ENCODE measurements at places on chromosomes 16 and 17.

- no peak for DNase-seq
These were observed 47.9 kb downstream of the UBE2G1 start for GRCh38 chr17:4318596-4318995.

DNA sequence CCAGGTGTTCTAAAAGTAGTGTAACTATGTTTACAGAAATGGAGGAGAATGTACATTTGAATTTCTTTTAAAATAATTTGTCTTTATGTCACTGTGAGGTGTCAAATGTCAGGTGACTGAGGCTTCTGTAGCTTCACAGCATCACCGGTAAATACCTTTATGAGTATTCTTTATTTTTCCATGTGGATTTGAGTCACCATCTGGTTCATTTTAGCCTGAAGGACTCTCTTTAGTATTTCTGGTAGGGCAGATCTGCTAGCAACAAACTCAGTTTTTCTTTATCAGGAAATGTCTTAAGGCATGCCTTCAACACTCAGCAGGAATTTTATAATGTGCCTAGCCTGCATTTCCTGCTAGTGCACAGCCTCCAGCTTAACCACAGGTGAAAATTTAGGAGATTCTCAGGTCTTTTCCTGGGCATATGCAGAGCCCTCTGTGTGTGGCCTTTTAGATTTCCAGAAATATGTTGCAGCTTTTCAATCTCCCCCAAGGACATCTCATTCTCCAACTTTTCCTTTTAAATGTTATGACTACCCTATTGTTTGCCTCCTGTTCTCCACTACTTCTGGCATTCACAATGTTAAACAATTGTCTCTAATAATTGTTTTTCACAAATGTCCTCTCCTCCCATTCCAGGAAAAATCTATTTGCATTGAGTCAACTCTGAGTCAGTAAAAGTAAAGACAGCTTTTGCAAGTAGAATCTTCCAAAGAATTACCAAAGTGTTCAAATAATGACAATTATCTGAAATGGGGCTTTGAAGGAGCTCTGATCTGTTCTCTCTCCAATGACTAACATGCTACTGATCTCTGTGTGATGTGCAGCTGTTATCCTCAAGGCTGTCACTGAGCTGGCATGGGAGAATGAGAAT lies 239.4 kb upstream of the CPHXL start:
- no peak for DNase-seq

GRCh38 chr16:70715860-70716357 lies 30.1 kb upstream of the MTSS2 start:
- DNase-seq = no peak

DNA sequence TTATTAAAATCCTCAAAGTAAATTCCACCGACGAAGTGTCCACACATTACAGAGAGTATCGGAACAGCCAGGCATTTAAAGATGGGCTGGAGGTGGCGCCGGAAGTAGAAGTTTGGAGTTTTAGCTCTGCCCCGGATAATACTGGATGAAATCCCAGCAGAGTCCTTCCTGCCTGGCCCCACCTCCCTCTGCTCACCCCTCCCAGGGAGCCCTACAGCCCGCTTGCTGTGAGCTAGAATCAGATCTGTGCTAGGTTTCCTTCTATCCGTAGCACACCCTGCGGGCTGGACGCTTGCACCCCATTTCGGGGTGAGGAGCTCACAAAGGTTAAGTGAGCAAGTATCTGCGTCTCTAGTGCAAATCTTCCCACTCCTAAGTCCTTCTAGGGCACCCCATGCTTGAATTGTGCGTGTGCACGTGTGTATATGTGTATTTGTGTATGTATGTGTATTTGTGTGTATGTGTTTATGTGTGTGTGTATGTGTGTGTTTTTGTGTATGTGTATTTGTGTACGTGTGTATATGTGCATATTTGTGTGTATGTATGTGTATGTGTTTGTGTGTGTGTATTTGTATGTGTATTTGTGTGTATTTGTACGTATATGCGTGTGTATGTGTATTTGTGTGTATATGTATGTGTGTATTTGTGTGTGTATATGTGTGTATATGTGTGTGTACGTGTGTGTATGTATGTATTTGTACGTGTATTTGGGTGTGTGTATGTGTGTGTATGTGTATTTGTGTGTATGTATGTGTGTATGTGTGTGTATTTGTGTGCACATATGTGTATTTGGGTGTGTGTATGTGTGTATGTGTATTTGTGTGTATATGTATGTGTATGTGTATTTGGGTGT lies 61.4 kb downstream of the HAPSTR1 start:
- DNase-seq = no peak

DNA sequence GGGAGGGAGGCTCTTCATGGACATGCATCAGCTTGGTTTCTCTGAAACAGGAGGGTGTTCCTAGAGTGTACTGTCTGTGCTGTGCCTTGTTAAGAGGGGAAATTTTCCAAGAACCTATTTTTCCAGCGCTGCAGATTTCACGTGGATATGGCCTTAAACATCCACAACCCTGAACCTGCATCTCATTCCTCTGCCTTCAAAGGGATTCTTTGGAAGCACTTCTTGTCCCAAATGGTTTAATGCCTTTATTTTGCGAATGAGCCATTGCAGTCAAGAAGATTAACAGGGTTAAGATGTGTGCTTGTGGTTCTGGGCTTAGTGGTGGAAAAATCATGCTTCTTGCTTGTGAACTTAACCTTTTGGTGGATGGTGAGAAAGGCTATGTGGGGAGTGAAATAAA lies 161.2 kb downstream of the XYLT1 start:
- DNase-seq = no peak

DNA sequence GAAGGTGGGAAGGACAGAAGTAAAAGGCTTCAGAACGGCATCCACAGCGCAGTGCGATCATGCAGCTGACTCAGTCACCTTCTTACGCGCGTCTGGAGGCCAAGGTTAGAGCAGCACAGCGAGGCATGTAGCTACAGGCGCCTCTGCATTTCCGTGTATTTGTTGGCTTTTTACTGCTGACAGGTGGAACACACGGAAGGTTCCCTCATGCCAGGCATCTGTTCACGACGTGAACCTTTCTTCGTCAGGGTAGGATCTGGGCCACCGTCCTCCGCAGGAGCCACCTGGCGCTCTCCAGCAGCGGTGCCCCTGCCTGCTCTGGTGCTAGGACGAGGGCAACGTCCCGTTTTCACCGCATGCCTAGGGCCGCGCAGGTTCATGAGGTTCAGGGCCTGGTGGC lies 15.3 kb downstream of the TMEM204 start:
- DNase-seq = no peak

DNA sequence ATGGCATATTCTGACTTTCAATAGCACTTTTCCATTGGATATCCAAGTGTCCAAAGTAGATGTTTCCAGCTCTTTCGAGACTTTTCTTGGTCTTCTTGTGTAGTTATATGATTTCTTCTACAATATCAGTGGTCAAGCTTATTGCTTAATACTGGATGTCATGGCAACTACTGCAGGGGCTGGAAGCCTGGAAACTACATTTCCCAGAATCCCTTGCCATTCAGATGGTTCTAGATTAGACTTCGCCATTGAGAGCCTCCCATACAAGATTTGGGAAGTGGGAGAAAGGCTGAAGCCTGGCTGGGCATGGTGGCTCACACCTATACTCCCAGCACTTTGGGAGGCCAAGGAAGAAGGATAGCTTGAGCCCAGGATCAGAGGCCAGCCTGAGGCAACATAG lies 153.6 kb downstream of the C16orf95 start:
- DNase-seq = no peak

GRCh38 chr16:11367483-11367906 lies 22.2 kb downstream of the RMI2 start:
- DNase-seq = no peak

Data from T follicular helper cell (primary cell).